Activated CD8-positive, alpha-beta T cell treated with anti-CD3 and anti-CD28 coated beads, Interleukin-2, amount 10 ng/mL, durations not matched to agents 7 days and 5 days (primary cell): ENCODE measurements at places on chromosomes 5 and 9.

DNA sequence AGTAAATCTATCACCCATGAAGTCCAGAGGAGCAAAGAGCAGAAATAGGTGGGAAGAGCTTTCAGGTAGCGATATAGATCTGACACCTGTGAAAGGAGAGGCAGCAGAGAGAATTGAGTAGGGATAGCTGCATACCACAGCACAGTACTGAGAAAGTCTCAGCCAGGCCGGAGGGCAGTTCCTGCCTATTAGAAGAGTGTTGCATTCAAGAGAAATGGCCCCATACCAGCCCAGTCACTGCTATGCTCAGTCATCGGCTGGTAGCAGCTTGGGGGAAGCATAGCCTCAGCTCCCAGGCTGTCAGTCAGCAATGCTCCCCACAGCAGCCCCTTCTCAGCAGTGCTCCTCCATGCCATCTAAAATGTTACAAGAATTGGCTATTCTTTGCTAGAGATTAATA lies 285.1 kb upstream of the CDH6 start:
- no peak overlapping the region for H3K27ac ChIP-seq
- H3K27me3 ChIP-seq = no peaks in the 10 kb centered on the region
- H3K36me3 ChIP-seq = no peaks in the 10 kb centered on the region
- no peak overlapping the region for H3K4me3 ChIP-seq
- no peaks in the 10 kb centered on the region for H3K4me1 ChIP-seq

DNA sequence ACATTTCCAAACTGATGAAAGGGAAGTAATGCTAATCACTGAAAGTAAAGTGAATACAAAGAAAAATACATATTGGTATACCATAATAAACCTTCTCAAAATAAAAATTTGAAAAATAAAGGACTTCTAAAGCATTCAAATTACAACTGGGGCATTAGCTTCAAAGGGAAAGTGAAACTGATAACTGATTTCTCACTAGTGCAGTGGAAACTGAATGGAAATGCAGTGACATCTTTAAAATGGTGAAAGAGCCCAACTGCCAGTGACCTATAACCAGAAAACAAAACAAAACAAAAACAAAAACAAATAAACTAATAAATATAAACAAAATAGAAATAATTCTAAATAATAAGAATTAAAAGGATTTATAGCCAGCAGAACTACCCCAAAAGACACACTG lies 297.5 kb upstream of the GRIN3A start:
- no peak overlapping the region for H3K27ac ChIP-seq
- H3K27me3 ChIP-seq = no peaks in the 10 kb centered on the region
- H3K4me3 ChIP-seq = no peak overlapping the region
- no peaks in the 10 kb centered on the region for H3K36me3 ChIP-seq
- DNase-seq = no peak

DNA sequence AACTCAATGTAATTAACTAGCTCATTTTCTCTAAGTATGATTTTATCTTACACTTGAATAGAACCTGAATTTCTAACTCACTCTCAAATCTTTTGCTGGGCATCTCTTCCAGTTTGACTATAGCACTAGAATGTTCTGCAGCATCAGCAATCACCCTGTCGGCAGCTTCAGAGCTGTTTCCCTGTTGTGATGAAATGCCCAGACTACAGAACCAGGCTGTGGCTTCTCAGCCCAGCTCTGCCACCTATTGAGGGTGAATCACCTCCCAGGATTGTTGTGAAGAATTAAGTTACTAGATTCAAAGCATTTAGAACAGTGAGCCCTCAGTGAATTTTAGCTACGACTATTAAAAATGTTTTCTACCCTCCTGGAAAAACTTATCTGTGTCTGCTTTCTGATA lies 90.4 kb upstream of the ANKRD55 start:
- no peak for DNase-seq
- H3K27me3 ChIP-seq = no peaks in the 10 kb centered on the region
- no peaks in the 10 kb centered on the region for H3K36me3 ChIP-seq
- peaks cover 44% of the 10 kb centered on the region for H3K4me1 ChIP-seq
- no peak overlapping the region for H3K4me3 ChIP-seq

GRCh38 chr9:6417186-6417585 lies 4.2 kb downstream of the UHRF2 start:
- DNase-seq = no peak
- H3K27me3 ChIP-seq = no peaks in the 10 kb centered on the region
- peak overlapping the region; percentile 6 for H3K27ac ChIP-seq
- H3K36me3 ChIP-seq = peaks cover 48% of the 10 kb centered on the region
- H3K4me1 ChIP-seq = peaks cover 48% of the 10 kb centered on the region
- peak overlapping the region; percentile 30 for H3K4me3 ChIP-seq

DNA sequence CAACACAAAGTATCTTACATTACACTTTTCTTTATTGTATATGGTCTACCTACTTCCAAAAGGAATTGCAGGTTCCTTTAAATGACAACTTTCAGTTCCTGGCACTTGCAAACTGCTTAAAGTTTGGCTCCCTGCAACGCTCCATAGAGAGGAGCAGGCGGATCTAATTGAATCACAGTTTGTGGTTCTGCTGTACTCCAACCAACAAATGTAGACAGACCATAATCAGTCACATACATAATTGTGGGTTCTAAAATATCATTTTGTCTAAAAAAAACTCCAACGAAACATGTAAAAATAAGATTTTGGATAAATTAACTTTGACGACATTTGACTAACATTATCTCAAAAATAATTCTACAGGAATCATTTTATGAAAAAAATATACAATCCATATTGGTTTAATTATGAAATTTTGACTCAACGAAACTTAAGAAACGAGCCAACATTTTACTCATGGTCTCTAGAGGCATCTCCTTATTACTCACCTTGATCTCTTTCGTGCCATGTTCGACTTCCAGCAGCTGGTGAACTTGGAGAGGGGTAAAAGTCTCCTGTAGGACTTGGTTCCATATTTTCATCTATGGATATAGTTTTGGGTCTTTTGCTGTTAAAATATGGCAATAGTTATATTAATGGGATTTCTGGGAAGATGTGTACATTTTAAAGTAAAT lies 167.6 kb downstream of the NFIB start:
- H3K27ac ChIP-seq = no peak overlapping the region
- no peak for DNase-seq
- no peak overlapping the region for H3K4me3 ChIP-seq
- H3K36me3 ChIP-seq = no peaks in the 10 kb centered on the region

GRCh38 chr9:106417685-106418084 lies 445.3 kb upstream of the ZNF462 start:
- peaks cover 16% of the 10 kb centered on the region for H3K4me1 ChIP-seq
- no peak overlapping the region for H3K27ac ChIP-seq
- H3K4me3 ChIP-seq = no peak overlapping the region
- H3K27me3 ChIP-seq = no peaks in the 10 kb centered on the region
- H3K36me3 ChIP-seq = no peaks in the 10 kb centered on the region
- DNase-seq = no peak
